ENCODE measurements at places on chromosomes 11 and 22. TPM values are rescaled to one million over a fixed set of nuclear protein-coding genes. Genes with fewer than 3 reads are reported as not detected.
A peak's percentile ranks its signal among the peaks of the same experiment; 100 is the strongest.

Gene DBX1
- not detected for total RNA-seq

GRCh38 chr11:84136926-84137325 lies 850.8 kb upstream of the CCDC90B start:
- no peak for DNase-seq

- DNase-seq: no peak
Measured at GRCh38 chr11:46215208-46215931, 62.1 kb upstream of the CREB3L1 start.

GRCh38 chr11:85595285-85595884 lies 31.8 kb downstream of the DLG2 start:
- DNase-seq: no peak

Gene SAA2
- 6.3 TPM for total RNA-seq

DNA sequence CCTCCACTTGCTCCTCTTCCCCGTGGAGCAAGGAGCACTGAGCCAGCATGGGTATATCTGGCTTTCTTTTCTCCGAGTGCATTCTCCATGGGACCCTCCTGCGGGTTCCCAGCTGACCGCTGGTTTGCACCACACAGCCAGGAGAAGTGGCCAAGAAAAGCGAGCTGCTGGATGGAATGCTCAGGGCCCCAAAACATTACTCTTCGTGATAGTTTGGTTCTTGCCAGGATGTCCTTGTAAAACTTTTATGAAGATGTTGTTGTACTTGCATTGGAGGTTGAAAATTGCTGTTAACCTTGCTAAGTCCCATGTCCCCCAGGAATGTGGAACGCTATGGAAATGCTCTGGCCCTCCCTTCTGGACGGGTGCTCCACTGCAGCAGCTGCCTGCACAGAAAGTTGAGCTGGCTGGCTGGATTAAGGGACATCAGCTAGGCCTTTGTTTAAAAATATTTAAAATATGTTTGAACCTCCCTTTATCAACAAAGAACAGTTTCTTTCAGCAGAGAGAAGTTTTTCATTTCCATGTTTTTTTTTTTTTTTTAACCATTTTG lies 68.7 kb downstream of the ZNRF3 start:
- no peak for DNase-seq

- DNase-seq: no peak
Measured at GRCh38 chr11:33227578-33228261, 29.5 kb upstream of the HIPK3 start.

- DNase-seq: no peak
Measured at GRCh38 chr11:115452241-115452640, 52.0 kb downstream of the CADM1 start.

- peak; percentile 32 for DNase-seq
Measured at GRCh38 chr22:30943368-30943767, 25.2 kb downstream of the MORC2 start.

GRCh38 chr11:123168955-123169484 lies 26.0 kb downstream of the CLMP start:
- DNase-seq: no peak

Gene AP1B1
- total RNA-seq: 89.8 TPM

Gene FAM181B
- total RNA-seq: not detected
